ENCODE measurements at places on chromosomes 16 and 17.

DNA sequence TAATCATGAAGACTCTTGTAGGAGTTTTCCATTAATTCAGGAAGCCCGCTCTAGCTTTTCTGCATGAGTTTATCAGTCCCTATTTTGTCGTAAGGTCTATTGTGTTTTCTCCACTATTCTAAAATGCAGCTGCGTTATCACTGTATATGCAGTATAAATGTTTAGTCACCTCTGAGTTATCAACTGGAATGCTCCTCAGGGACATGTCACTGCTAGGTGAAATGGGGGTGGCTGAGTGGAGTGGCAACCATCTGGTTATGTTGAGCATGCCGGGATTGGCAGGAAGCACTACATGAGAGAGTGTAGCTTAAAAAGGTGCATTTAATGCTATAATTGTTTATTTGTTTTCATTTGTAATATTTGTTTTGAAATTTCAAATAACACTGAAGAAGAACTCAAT is 285.2 kb upstream of the ELAC2 start:
- no peak for DNase-seq

DNA sequence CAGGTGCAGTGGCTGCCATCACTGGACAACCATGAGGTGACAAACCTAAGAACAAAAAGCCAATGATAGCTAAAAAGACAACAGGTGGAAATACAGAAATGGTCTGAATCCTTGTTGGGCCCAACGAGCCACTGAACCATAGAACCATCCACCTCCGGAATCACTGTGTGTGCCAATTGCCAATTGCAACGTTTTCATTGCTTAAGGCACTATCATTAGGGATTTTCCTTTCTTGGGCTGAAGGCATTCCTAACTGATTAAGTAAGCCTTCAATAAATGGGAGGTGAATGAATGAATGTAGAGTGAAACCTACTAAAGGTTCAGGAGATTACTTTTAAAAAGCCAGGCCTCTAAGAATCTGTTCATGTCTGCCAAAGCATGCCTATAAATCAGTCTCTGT is 3.6 kb downstream of the USP31 start:
- peak; percentile 67 for DNase-seq

DNA sequence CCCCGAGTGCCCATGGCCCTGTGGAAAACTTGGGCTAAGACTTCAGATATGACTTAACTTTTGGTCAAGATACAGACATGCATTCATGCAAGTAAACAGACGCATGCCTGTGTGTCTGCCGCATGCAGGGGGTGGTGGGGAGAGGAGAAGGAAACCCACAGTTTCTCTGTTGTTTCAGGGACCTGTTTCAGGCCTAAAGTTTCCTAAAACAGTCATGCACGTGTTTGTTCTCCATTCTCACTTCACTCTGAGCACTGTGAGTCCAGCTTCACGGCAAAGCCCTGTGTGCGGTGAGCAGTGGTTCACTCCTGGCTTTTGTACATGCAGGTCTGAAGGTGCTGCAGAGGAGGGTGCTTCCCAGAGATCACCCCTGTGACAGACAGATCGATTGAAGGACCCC is 158.7 kb downstream of the FOXL1 start:
- no peak for DNase-seq

DNA sequence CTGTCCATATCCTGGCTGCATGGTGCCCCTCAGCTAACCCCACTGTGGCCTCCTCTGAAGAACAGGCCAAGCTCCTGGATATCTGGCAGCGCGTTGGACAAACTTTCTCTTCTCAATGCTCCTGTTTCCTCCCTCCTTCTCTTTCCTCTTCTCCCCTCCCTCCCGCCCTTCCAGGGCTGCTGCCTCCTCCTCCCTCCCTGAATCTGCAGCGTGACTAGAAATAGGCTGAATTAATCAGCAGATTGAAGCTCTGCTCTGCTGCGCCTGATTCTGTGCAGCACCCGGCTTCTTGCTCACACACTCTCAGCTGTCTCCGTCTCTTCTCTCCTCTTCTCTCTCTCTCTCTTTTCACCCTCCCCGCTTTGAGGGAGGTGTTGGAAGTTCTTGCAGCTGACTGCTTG is 19.8 kb downstream of the TMEM94 start:
- DNase-seq: no peak

GRCh38 chr16:51154271-51155171 is 3.5 kb upstream of the SALL1 start:
- DNase-seq: peak; percentile 53

DNA sequence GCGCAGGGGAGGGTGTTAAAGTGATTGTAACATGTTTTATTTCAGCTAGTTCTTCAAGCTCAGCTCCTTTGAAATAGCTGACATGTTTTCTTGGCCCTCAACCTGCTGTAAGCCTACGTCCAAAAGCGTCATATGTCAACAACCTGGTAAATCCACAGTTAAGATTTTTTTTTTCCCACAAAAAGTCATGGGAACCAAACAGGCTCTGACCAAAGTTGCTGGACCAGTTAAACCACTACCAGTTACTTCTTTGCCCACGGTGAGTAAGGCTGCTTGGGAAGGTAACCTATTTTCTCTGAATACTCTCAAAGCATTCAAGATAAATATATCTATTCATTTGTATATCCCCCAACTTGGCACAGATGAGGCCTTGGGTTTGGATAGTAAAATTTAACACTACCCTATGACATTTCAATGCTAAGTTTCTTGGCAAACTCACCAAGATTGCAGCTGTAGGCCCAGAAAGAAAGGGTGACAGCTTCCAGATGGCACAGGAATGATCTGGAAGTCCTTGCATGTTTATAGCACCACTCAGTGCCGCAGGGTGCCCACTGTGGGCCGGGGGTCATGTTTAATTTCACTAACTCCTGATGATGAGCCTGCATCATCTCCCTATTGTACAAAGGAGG is 166.2 kb downstream of the XYLT1 start:
- DNase-seq: no peak

DNA sequence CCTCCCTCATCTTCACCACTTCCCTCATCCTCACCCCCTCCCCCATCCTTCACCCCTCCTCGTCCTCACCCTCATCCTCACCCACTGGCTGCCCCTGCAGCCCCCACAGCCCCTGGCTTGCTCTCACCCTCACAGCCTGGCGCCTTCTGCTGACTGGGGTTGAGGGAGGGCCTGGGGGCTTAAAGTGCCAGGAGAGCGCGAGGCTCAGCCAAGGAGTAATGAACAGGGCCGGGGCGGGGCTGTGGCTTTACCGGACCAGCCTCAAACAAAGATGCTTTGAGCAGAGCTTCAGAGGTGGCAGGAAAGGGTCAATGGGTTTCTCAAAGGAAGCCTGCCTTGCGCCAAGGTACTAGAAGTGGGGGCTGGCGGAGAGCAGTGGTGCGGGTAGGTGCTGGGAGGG is at the start of gene PRSS33:
TSS of gene PRSS33 (minus strand) at position 155 of the 400 bp plus-strand sequence. CDS start 1,013 bp downstream, outside the sequence.
- DNase-seq: no peak

DNA sequence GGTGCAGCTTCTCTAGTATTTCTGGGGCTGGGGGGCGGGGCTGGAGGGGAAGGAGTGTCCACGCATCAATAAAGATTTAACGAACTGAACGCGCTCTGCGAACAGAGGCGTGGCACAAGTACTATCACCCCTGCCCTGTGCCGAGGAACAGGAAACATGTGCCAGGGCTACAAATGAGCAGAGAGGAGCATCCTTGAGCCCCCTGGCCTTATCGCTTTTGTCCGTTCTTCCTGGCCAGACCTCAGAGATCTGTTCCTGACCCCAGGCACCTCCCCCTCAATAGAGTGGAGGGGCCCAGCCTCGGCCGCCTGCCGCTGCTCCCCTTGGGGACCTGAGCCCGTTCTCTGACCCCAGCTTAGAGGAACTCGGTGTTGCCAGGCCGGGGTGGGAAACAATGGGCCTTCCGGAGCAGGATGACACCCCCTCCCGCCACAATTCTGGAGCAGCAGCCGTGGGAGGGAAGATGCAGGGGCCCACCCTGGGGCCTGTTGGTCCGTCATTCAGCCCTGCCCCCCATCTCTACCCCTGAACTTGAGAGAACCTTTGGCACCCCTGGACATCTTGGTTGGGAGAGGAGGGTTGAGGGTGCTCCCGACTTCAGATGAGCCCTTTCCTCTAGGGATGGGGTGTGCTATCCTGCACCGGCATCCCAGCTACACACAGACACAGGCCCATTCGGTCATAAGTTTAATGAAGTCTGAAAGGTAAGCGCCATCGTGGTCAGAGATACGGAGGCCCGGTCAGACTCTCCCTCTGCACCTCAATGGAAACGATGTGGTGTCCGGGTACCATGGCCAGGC is 1.1 kb downstream of the NAA38 start:
- peak; percentile 28 for DNase-seq

DNA sequence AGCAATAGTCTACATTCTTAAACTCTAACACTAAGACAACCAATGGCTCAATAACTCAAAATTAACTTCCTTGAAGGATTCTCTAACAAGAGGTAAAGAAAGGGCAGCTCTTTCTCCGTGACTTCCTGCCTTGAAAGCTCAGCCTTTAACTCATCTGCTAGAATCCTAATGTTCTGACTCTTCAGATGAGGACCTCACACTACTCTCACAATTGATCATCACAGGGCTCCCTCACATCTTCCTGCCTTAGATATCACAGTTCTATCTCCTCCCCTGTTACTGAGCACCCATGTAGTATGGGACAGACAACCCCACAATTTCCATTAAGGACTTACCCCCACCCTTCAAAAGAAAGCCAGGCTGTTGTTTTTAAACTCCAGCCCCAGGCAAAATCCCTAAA is 33.5 kb downstream of the SMURF2 start:
- no peak for DNase-seq

- DNase-seq: no peak
Observed at GRCh38 chr17:56821847-56822534, 11.7 kb downstream of the C17orf67 start.

- DNase-seq: no peak
Observed at GRCh38 chr16:8935989-8936388, 27.7 kb downstream of the USP7 start.

DNA sequence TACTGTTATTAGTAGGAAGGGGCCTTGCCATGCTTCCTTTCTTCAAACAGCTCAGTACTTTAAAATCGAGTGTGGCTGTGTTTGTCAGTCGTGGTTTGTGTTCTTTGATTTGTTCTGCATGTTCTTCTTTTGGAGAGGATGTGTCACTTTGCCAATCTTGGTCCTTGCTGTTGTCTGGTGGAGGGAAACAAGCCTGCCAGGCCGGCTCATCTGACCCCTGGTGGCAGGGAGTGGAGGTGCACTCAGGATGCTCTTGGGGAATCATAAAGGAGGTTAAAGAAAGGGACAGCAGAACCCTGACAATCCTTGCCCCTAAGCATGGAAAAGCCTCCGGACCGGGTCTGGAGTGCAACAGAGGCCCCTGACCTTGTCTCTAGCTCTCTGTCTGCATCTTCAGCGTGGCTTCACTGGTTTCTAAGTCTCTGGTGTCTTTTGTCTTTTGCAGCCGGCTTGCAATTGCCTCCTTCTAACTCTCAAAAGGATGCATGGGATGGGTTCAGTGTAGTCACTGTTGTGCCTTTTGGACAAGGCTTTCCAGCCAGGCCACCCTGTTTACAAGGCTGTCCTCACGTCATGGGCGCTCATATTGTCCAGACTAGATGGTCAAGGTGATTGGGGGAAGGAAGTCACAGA is 135.8 kb downstream of the WWOX start:
- peak; percentile 2 for DNase-seq

DNA sequence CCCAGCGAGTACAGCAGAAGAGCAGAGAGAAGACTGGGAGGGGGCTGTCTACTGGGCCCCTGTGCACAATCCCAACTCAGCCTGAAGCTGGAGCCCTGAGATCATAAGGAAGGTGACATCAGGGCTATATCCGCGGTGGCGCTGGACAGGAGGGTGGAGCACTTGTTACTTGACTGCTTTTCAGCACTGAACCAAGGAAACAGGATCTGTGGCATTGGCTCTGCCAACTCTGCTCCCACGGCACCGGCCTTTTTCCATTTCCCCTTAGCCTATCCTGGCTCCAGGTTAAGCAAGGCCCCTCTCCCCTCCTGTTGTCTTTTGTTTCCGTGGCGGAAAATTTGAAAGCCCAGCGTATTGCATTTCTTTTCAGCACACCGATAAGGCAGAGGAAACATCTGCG is 125.0 kb upstream of the IRX3 start:
- DNase-seq: no peak

- no peak for DNase-seq
Observed at GRCh38 chr16:53456625-53457024, 22.4 kb downstream of the RBL2 start.

DNA sequence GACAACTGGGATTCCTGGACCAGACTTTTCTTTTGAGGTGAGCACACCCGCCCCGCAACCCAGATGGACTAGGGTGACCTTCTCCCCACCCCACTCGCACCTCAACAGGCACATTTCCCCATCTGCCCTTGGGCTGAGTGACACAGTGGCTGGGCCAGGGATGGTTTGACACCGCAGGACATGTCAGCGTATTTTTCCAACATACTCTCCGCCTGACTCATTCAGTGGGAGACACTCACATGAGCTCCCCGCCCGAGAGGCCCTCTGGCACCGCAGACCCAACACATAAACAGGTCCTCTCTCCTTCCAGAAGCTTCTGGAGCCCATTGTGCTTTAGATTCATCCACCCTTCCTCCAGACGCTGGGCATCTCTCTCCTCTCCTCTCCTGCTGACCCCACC is 69.4 kb downstream of the ZDHHC7 start:
- DNase-seq: peak; percentile 95

GRCh38 chr16:13186813-13187212 is 285.4 kb downstream of the SHISA9 start:
- DNase-seq: no peak

GRCh38 chr16:65295527-65295926 is 173.7 kb upstream of the CDH11 start:
- DNase-seq: no peak

- DNase-seq: no peak
Observed at GRCh38 chr16:23802776-23803175, 33.0 kb upstream of the PRKCB start.

- peak; percentile 77 for DNase-seq
Observed at GRCh38 chr16:19844945-19845641, 39.6 kb downstream of the GPRC5B start.

DNA sequence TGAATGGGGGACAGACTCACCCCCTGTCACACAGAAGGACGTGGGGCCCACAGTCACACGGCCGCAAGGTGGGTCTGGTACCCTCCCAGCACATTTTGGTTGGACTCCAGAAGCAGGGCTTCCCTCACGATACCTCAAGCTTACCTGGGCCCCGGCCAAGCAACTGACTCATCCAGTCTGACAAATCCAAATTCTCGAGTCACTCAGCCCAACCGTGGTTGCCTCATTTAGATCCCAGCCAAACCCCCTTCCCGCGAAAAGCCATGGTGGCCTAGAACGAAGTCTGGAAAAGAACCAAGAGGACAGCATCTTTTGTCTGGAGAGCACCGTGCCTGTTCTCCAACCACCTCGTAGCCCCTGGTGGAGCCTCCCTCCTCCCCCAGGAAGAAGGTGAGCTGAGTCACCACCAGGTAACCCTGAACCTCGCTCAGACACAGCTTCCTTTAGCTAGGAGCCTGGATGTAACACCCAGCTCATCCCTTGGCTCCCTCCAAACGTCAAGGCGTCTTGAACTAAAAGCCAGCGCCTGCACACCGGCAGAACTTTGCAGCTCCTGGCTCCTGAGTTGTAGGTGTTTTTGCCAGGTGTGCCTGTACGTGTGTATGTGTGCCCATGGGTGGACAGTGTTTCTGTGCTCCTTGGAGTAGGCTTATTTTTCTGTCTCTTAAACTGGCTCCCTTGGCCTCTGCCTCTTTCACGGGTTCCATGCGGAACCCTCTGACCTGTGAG is 78.9 kb downstream of the CMIP start:
- DNase-seq: peak; percentile 79
